ENCODE measurements at places on chromosomes 4 and X. TPM values are rescaled to one million over a fixed set of nuclear protein-coding genes. Genes with fewer than 3 reads are reported as not detected.
A peak's percentile ranks its signal among the peaks of the same experiment; 100 is the strongest.

CT45A1 gene
- total RNA-seq: not detected

MAGEC1 gene
- total RNA-seq: not detected

AMOT gene
- 8.3 TPM for total RNA-seq

PPEF2 gene
- not detected for total RNA-seq

SRPX2 gene
- total RNA-seq: 66.8 TPM

PCYT1B gene
- total RNA-seq: not detected

SOX3 gene
- not detected for total RNA-seq

XKRX gene
- total RNA-seq: 5.0 TPM

CT45A5 gene
- not detected for total RNA-seq

MAGEA2 gene
- not detected for total RNA-seq

CLDN22 gene
- not detected for total RNA-seq

THAP6 gene
- total RNA-seq: 24.5 TPM

GAGE12E gene
- total RNA-seq: not detected

HSPA4L gene
- 2.0 TPM for total RNA-seq

TMEM31 gene
- total RNA-seq: not detected

CCKAR gene
- not detected for total RNA-seq

SHROOM4 gene
- 10.0 TPM for total RNA-seq

DNA sequence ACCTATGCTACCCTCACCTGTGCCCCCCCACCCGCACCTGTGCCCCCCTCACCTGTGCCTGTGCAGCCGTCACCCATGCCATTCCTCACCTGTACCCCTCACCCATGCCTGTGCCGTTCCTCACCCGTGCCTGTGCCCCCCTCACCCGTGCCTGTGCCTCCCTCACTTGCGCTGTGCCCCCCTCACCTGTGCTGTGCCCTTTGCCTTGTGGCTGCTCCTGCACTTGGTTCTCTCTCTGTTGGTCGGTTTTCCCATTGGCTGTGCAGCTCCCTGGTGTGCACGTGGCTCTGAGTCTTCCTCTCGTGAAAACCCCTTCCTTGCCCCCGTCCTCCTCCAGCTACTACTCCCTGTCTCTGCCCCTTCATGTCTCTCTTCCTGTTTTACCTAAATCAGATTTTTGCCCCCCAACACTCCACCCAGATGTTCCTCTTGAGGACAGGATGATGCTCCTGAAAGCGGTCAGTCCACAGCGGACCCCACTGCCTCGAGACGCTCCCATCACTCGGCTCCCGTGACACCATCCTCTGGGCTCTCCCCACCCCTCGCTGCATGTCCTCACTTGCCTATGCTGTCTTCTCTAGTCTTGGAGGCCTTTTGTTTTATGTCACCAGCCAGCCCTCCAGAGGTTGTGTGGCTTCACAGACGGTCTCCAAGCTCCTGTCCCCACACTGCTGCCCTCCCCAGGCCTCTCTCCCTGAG, 6.8 kb downstream of the MAEA start:
- DNase-seq: peak; percentile 20

- DNase-seq: no peak
Observed at GRCh38 chr4:76677571-76678326, 220.2 kb downstream of the SOWAHB start.

GRCh38 chrX:12672367-12673106, 118.7 kb upstream of the PRPS2 start:
- DNase-seq: no peak

DNA sequence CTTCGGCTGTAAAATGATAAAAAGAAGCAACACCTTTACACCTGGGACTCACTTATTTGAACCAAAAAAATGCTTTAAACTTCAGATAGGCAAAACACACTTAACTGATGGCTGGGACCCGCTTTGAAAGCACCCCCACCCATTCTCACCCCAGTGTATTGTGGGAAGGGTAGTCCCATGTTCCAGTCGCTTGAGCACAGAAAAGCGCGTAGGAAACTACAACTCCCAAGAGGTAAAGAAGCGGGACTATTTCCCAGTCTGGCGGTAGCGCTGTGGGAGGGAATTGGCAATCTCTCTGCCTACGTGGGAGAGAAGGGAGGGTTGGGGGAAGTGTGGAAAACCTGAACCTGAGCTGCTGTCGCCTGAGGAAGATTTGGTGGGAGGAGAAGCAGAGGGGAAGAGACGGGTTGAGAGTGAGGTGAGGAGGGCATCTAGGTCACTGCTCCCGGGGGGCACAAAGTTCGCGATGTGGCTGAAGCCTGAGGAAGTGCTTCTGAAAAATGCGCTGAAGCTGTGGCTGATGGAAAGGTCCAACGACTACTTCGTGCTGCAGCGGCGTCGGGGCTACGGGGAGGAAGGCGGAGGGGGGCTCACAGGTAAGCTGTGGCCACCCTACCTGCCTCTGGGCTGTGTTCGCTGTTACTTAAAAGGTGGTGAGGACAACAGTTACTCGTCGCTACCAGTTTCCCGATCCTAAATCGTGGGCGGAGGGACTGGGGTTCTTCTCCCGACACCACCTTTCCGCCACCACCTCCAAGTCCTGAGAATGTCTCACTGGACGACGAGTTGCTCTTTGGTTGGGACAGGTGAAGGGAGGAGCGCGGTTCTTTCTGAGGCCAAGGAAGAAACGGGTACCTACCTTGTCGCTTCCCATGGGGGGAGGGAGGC, at the start of gene TBC1D8B:
Gene TBC1D8B, plus strand, starts transcription at position 286 of the 888 bp plus-strand sequence. Its CDS starts 181 bp downstream, at position 467.
- DNase-seq: no peak

GRCh38 chr4:10207116-10207515, 90.5 kb upstream of the WDR1 start:
- DNase-seq: no peak

GRCh38 chr4:174933083-174933482, 14.9 kb downstream of the ADAM29 start:
- no peak for DNase-seq

GRCh38 chr4:148162519-148162918, 279.7 kb downstream of the NR3C2 start:
- DNase-seq: no peak

DNA sequence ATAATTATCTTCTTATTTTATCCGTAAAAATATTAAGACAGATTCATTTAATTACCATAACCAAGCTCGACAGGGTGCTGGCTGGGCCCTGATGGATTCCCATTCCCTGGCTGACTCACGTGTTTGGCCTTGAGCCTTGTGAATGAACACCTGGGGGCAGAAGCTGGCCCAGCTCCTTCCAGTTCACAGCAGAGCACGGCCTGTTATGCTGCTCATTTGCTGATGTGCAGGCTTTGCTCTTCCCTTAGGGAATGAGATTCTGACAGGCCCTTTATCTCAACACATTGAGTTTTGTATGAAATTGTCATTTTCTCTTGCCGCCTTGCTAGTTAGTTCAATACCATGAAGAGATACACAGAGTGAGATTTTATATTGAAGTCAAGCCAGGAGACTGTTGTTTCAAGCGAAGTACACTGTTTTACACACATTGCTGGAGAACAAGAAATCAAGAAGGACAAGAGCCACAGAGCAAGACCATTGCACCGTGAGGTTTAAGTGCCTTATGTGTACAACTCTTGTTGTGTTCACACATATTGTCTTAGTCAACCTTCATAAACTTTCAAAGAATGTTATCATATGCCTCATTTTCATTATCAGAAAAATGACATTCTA, 1583.3 kb downstream of the STIM2 start:
- no peak for DNase-seq

DNA sequence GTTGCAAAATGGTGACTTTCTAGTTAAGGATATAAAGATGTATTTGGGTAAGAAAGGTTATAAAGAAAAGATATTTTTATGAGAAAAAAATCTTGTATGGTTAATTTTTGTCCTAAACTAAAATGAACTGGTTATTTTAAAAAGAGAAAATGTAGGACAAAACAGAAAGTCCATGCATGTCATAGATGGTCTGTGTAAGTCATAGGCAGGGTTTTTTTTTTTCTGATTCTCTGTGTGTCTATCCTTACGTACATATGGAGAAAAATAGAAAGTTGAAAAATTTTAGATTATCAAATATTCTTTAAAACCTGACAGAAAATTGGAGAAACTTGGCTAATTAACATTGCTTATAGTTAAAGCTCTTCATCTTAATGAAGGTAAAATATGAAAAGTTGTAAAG, 493.4 kb downstream of the IQCM start:
- DNase-seq: no peak

GRCh38 chr4:52164116-52164515, 113.0 kb downstream of the SPATA18 start:
- DNase-seq: no peak

GRCh38 chr4:130186931-130187330, 1091.0 kb downstream of the C4orf33 start:
- DNase-seq: no peak

- DNase-seq: no peak
Observed at GRCh38 chr4:15653864-15654592, 1.1 kb downstream of the FBXL5 start.

DNA sequence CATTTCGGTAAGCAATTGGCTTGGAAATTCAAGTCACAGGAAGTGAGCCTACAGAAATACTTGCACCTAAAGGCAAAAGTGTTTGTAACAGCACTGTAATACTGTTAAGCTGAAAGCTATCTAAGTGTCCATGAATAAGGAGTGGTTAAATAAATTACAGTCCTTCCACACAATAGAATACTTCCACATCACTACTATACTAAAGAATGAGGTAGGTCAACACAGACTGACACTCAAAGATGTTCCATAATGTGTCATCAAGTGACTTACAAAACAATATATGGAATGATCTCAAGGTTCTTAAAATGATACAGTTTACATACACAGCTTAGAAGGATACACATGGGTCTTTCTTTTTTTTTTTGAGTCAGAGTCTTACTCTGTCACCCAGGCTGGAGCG, 27.0 kb downstream of the SLC10A6 start:
- no peak for DNase-seq

- DNase-seq: no peak
Observed at GRCh38 chr4:47531954-47532321, 46.9 kb downstream of the ATP10D start.

DNA sequence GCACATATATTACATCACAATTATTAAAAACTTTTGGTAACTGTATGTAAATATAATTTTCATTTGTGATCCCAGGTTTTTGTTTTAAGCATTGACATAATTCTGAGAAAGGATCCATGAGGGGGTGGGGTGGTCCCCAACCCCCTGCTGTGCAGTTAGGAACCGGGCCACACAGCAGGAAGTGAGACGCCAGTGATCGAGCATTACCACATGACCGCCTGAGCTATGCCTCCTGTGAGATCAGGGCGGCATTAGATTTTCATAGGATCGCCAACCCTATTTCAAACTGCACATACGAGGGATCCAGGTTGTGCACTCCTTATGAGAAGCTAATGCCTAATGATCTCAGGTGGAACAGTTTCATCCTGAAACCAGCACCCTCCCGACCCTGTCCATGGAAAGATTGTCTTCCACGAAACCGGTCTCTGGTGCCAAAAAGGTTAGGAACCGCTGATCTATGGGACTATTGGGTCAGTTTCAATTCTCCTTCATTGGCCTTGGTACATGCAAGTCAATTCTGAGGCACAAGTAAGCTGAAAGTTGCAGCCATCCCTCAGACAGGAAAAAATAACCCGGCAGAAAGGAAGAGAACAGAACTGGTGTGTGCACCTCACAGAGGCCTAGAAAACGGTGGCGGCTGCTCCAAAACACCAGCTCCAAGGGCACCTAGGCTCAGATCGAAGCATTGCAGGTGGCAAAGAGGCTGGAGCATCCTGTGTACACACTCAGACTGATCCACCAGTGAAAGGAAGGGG, 7.0 kb upstream of the TMSB4X start:
- DNase-seq: no peak

DNA sequence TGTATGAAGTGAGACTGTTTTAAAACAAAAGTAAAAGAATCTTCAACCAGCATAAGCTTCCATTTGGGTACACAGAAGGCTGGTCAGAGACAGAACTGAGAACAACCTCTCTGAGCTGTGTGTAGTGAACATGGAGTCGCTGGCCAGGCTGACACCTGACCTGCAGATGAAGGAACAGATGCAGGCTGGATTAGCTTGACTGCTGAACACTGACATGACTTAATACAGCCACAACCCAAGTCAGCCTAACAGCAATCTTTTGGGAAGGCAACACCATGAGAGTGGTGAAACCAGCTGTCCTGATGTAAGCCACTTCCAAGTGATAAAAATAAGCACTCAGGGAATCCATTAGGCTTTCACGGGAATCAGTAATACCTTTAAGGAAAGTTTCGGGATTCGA, 10.1 kb downstream of the SCARB2 start:
- no peak for DNase-seq

DNA sequence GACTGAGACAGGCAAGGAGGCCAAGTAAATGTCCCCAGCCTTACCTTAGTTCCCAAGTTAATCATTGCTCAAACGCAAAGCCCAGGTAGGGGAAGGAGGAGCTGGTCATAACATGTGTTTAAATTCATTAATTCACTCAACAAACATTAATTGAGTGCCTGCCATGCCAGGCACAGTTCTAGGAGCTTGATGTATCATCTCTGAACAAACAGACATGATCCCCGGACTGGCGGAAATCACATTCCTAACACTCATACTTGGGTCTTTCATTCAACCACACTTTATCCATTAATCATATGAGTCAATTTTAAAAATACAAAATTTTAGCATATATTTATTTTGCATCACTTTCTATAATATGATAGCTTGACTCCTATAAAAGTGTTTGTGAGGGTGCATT, 335.3 kb upstream of the NOCT start:
- no peak for DNase-seq

GRCh38 chrX:25858273-25858880, 279.8 kb upstream of the MAGEB18 start:
- DNase-seq: no peak

- no peak for DNase-seq
Observed at GRCh38 chrX:1322393-1322792, 14.2 kb upstream of the IL3RA start.

GRCh38 chrX:87064502-87064901, 453.1 kb upstream of the KLHL4 start:
- DNase-seq: no peak

DNA sequence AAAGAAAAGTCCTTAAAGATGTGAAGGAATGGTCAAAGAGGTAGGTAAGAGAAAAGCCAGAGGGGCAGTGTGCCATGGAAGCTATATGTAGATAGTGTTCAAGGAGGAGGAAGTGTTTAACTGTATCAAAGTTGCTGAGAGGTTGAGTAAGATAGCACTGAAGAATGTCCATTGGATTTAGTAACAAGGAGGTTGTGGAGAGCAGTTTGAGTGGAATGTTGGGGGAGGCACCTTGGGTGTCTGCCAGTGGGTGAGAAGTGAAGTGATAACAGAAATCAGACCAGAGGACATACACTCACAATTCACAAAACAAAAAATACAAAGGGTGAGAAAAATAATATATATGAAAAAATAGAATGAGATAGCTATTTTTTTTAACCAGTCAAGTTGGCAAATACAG, 121.3 kb upstream of the AMOT start:
- DNase-seq: no peak
